Vagina (tissue), 2 donors: ENCODE measurements at places on chromosomes 5 and 9. TPM values are rescaled to one million over a fixed set of nuclear protein-coding genes. Genes with fewer than 3 reads are reported as not detected.

DNA sequence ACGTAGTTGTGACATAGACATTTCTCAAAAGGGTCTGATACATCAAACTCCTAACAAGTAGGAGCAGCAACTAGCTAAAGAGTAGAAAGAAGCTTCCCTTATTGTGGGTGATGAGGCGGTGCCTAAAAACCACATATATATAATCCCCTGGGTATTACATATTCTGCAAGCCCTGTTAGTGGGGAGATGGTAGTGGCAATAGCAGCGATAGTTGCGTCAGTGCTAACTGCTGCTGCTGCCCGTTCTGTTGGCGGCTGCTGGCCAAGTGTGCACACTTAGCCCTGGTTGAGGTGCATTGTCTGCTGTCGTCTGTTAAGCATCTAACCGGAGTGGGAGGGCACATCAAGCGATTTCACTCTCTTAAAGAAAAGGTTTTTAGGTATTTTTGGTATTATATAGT is 35.8 kb downstream of the VLDLR start:
- no peak for DNase-seq

GRCh38 chr5:553874-554273 is 29.6 kb upstream of the SLC9A3 start:
- no peak for DNase-seq

DNA sequence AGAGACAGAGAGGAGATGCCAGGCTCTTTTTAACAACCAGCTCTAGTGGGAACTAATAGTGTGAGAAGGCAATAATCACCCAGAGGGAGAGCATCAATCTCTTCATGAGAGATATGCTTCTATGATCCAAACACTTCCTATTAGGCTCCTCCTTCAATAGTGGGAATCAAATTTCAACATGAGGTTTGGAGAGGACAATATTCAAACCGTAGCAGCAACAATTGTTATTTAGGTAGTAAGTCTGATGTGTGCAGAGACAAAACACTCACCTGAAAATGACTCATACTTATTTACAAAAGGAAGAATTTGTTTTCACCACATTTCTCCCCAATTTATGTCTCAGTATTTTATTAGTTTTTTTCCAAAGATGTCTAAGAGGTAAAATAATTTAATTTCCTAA is 144.3 kb downstream of the ST8SIA4 start:
- DNase-seq: no peak

- no peak for DNase-seq
Observed at GRCh38 chr5:96752341-96753016, 55.3 kb downstream of the ERAP1 start.

DNA sequence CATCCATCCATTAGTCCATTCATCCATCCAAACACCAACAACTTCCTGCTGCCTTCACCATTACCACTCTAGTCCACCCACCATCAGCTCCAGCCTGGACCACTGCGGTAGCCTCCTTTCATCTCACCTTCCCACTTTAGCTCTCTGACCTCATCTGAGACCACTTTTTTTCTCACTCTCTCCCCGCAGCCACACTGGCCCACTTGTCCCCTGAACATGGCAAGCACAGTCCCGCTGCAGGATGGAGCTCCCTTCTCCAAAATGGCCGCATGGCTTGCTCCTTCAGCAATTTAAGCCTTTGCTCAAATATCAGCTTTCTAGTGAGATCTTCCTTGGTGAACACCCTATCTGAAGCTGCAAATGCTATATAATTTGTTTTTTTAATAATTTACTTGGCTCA is 11.1 kb downstream of the CSF1R start:
- DNase-seq: no peak

DNA sequence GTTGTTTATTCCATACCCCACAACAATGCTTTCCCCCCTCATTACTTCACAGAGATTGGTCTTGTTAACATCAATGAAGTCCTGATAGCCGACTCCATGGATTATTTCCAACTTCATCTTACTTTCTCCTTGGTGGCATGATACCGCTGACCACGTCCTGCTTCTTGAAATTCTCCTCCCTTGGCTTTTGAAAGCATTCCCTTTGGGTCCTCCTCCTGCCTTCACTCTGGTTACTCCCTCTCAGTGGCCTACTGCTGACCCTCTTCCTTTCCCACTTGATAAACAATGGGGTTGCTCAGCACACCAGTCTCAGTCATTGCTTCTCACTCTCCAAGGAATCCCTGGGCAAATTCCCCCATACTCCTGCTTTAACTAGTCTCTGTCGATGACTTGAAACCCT is 283.9 kb downstream of the SEC61B start:
- DNase-seq: no peak

DNA sequence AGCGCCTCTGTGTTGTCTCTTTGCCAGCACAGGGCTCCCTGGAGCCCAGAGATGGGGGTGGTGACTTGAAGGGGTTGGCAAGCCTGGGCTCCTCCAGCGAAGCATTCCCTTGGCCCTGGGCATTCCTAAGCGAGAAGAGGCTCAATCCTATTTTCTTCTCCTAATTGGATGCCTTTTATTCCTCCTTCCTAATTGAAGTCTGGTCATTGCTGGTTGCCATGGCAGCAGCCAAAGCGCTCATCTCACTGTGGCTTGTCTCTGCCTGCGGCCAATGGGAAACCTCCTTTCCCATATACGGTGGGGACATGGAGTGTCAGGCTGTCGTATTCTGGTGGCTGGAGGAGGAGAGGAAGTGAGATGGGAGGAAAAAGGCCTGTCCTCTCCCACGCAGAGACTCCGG is 52.3 kb upstream of the RARS1 start:
- no peak for DNase-seq

- DNase-seq: no peak
Observed at GRCh38 chr9:714675-715074, 126.8 kb upstream of the DMRT1 start.

DNA sequence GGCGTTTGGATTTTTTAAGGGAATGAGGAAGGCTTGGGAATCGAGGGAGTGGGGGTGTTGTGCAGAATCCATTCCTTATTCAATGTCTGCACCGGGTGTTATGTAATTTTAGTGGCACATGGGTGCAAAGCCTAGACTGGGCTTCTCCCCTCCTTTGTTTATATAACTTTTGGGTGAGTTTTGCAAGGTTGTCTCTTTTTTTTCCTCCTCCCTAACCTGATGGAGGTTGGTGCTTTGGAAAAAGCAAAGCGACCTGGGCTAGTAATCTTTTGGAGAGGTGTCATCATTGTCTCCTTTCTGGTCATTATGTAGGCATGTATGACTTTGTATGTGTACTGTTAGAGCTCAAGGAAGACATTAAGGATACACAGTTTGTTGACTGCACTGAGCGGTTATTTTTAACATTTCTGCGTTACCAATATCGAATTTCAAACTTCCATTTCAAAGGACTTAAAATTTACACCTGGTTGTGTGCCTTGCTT is 3.1 kb downstream of the SMARCA2 start:
- no peak for DNase-seq

- DNase-seq: no peak
Observed at GRCh38 chr9:5442400-5443011, 4.8 kb upstream of the PLGRKT start.

DNA sequence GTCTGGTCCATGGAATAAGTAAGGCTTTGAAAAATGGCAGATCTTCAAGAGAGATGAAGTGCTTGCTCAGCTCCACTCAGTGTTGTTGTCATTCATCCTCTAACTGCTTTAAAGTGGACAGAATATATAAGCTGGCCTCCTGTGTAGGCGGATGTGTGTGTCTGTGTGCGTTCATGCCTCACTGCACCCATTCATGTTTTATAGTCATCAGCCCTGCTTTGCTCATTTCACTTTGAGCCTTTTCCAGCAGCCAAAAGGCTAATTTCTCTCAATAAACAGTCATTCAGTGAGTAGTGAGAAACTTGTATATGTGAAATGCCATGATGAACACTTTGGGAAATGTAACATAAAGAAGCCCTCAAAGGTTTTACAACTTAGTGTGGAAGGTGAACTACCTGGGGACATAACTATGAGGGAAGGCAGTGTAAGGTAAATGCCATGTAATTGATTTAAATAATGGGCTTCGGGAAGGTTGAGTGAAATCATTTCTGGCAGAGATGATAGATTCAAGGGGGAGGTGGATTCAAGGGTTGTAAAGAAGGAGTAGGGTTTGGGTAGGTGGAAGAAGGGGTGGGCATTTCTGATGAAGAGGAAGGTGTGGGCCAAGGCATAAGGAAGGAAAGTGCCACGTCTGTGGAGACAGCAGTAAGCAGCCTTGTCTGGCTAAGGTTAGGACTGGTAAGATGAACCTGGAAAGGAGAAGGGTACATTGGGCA is 15.7 kb downstream of the TTC23L start:
- DNase-seq: no peak

DNA sequence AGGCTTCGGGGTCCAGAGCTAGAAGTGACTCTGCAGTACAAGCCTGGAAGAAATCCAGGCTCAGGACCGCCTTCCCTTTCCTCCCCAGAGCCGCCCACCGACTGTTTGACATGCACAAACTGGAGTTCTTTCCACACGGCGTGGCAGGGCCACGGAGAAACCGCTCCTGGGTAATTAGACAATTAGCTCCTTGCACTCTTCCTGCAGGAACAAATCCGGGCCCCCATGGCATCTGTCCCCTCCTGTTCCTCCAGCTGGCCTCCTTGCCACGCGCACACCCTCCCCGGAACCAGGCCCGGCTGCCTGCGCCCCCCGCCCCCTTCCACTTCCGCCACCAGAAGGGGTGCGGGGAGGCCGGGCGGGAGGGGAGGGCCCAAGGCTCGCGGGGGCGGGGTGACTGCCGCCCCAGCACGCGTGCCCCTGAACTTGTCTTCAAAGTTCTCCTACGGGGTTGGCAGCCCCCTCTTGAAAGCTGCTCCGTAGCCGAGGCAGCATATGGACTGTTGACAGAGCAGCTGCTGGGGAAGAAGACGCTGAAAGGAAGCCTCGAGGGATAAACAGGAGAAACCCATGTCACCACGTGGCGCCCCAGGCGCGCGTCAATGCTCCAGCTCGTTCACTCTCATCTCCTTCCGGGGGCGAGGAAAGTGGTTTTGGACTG is 74.3 kb downstream of the SEC61B start:
- DNase-seq: no peak

- no peak for DNase-seq
Observed at GRCh38 chr5:57833489-57833888, 350.9 kb upstream of the ACTBL2 start.

DNA sequence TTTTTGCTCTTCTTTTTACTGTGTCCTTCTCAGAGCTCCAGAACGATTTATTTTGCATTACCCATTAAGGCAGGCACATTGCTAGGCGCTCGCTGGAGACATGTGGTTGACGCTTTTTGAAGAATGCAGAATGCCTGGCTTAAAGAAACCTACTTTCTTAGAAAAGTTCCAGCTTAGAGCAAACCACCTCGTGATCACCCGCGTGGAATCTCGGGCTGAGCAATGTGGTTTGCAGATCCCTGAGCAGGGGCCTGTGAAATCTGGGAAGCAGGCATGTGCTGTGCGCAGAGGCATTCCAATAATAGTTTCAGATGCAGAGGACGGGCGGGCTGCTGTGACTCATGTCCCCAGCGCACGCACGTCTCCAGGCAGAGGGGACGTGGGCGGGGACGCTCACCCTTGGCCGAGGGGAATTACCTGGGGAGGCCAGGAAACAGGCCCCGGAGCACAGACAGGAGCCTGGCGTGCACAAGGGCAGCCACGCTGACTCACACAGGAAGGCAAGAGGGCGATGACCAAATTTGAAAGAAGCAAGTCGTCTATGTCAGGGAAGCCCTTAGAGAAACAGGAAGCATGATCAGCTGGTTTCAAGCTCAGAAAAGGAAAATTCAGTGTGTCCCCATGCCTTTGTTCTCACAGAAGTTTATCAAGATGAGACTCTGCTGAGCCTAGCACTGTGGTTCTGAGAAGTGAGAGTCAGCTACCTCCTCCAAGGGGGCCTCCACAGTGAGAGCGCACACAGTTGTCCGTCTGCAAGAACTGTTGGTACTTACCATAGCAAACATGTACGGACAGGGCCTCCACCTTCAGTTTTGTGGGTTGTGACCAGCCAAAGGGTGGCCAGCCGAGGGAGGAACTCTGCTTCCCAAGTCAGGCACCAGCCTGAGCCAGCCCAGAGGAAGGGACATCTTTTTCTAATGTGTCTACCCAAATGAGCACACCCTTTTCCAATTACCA is 218.6 kb downstream of the PIK3R1 start:
- no peak for DNase-seq

DNA sequence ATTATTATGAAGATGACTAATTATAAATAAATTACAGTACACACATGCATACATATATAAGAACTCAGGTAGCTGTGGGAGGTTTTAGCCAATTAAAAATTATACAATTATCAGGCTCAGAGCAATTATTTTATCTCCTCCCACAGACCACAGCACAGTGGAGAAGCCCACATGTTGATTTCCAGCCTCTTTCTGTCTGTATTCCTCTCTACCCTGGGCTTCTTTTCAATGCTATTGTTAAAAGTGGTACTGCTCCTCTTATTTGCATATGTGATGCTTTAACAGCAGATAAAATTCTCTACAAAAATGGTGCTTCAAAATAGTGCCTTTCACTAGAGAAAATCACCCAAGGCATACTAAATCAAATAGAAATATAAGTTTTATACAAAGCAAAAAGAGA is 218.7 kb downstream of the NFIB start:
- DNase-seq: no peak

DNA sequence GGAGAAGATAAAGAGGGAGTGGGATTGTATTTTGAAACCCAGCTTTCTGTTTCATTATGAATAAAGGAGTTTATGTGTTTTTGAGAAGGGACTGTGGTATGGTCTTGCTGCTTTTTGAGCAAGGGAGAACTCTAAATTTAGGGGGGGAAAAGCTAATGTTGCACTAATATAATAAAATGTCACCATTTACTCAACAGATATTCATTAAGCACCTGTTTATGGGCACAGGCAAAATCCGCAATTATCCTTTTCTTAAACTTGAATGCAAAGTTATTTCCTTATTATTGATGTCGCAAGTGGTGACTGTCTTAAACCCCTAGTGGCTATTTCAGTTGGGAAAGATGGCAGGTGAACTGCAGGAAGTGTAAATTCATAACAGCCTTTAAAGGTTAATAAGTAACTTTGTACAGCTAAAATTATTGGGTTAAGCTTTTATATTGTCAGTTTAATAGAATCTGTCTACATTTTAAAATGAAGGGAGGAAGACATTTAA is 1.5 kb downstream of the CDC42SE2 start:
- no peak for DNase-seq

GRCh38 chr5:149419532-149419858 is 40.4 kb upstream of the IL17B start:
- no peak for DNase-seq

The SOX30 gene
- total RNA-seq: not detected

The LCN15 gene
- total RNA-seq: not detected

The SYNPO gene
- 16.7 TPM for total RNA-seq

The GAS1 gene
- 163 TPM for total RNA-seq

The OR13D1 gene
- total RNA-seq: not detected

The DNAH5 gene
- total RNA-seq: 0.49 TPM

The RNF180 gene
- total RNA-seq: 14.0 TPM

The SPINK7 gene
- total RNA-seq: 65.3 TPM

The C9orf152 gene
- 0.49 TPM for total RNA-seq

The CSF1R gene
- total RNA-seq: 21.4 TPM

The SLCO6A1 gene
- not detected for total RNA-seq

The SARDH gene
- 2.0 TPM for total RNA-seq

The FABP6 gene
- 2.9 TPM for total RNA-seq

The MYOT gene
- 5.4 TPM for total RNA-seq

The PRDM9 gene
- total RNA-seq: not detected

The ODF2 gene
- total RNA-seq: 18.9 TPM

The HACD4 gene
- total RNA-seq: 3.2 TPM
